CD4-positive, alpha-beta T cell treated with Interleukin-4 for 1 hour (primary cell): ENCODE measurements at places on chromosomes 5 and 9.

- no peak for DNase-seq
These were observed 280.1 kb downstream of the FBXL17 start for GRCh38 chr5:108101821-108102220.

DNA sequence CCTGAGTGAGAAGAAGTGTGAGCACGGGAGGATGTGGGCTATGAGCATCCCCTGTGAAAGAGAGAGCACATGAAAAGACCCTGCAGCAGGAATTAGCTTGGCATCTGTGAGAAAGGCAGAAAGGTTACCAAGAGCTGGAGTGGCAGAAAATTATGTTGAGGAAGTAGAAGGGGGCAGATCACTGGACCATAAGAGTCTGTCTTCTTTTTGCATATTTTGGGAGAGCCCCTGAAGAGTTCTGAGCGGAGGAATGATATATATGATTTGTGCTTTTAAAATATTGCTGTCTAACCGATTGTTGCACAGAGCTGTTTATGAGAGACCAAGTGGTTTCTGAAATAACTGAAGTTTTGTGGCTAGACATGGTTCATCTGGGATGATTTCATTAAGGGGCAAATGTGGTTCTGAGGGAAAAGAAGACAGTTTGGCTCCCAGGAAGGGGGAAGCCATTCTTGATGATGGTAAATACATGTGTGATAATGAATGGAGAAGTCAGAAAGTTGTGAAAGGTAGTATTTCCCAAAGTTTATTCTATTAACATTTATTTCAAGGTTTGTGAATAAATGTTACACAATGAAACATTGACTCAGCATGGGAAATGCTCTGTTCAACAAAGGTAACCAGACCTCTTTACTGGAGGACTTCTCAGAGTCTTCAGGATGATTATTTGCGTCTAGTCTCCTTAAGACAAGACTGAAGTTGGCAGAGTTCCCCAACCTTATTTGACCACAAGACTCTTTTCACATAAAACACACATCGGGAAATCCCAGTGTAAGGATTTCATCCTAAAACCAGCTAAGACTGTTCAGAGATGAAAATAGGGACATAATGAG is 31.5 kb upstream of the ADRB2 start:
- no peak for DNase-seq

DNA sequence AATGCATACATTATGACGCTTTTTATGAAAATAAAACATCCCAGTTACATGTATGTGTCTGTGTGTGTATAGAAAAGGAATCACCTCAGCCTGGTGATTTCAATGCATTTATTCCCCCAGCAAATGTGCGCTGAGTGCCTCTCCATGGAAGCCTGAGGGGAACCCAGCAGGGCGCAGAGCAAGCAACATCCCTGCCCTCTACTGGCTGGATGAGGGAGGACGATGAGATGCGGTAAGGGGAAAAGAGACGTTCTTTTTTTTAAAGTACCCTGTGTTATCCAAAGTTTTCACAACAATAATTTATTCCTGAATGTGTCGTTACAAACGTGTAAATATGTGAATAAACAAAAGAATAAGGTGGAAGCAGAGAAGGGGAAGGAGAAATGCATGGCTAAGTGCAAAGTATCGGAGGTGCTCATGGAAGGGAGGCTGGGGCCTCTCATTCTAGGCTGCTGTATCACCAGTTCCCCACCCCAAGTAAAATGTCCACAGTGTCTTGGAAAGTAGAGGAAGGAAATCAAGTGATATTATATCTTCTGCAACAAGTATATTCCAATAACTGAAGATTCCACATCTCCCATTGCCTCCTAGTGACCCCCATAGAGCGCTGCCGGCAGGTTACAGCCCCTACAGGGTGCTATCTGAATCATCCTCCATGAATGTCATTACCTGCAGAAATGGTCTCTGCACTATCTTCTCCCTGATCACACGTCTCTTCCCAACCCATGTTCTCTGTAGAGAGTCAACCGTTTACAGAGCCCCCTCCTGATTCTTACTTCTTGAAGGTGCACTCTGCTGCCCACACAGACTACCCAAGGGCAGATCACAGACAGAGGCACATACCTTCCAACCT is 13.0 kb upstream of the ABLIM3 start:
- no peak for DNase-seq

DNA sequence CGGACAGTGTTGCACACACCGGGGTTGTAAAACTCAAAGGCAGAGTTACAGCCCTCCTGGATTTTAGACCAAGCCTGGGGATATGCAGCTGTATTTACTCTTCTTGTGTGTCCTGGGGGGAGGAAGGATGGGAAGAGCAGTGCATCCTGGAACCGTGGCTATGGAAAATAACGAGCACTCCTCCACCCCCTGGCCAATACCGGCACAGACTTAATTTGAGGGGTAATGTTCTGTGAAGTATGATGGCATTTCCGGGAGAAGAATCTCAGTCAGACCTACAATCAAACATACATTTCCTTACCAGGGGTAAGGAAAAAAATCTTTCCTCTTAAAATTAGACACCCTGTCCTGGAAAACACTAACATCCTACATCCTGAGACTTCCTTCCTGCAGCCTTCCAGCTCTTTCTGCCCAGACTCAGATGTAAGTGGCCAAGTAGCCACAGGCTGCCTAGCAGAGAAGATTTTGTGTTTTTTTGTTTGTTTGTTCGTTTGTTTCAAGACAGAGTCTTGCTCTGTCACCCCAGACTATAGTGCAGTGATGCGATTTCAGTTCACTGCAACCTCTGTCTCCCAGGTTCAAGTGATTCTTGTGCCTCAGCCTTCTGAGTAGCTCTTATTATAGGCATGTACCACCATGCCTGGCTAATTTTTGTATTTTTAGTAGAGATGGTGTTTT is 11.0 kb upstream of the ERMP1 start:
- no peak for DNase-seq

GRCh38 chr5:147437161-147437596 is 72.7 kb downstream of the DPYSL3 start:
- no peak for DNase-seq
